ENCODE measurements at places on chromosomes 16 and 17.
A peak's percentile ranks its signal among the peaks of the same experiment; 100 is the strongest.

DNA sequence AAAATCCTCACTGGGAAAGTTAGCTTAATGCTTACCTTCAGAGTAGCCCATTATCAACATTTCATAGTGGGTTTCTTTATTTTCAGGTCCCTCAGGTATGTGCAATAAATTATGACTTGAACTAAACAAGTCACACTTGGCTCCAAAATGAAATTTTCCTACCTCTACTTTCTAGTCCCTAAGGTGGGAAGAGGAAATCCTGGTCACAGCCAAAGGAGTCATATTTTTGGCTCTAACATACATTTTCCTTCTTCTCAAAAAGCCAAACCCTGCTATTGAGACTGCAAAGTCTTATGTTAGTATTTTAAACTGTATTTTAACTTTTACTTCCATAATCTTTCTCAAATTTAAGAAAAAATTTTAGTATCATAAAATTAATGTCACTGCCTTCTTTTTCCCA is 128.9 kb downstream of the BRIP1 start:
- no peak for DNase-seq

- no peak for DNase-seq
Observed at GRCh38 chr17:2871205-2871604, 75.0 kb downstream of the RAP1GAP2 start.

DNA sequence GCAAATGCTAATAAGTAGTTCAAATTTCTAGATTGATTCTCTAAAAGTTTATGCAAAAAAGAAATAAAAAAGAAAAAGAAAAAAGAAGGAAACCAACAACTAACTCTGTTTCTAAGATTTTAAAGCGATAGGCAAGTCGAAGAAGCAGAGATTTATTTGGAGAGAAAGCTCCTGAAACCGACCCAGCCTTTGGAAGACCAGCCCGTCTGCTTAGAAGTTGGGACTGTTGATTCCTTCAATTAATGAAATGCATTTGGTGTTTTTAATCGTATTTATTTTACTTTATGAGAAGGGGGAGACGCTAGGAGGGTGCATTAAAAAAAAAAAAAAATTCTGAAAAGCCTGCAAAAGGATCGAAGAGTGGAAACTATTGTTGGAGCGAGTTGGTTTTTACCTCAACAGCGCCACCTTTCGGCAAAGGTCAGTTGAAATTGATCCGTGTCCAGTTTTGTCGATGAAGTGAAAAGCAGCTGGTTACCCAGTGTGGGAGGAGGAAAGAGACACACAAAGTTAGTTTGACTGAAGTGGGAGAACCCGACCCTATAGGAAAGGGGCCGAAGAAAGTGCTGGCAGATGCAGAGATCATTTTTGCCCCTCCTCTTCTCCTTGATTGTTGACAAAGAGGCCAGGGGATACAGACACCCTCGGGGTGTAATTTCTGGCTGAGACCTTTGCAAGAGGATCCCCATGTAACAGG is 1.5 kb upstream of the MAF start:
- peak; percentile 77 for DNase-seq

GRCh38 chr17:50352072-50352692 is 6.3 kb downstream of the XYLT2 start:
- DNase-seq = no peak

- DNase-seq = no peak
Observed at GRCh38 chr17:45313996-45314740, 2.7 kb downstream of the MAP3K14 start.

- peak; percentile 41 for DNase-seq
Observed at GRCh38 chr16:81480606-81481206, 36.1 kb downstream of the CMIP start.

GRCh38 chr16:4309102-4309832 is 6.6 kb upstream of the GLIS2 start:
- no peak for DNase-seq

DNA sequence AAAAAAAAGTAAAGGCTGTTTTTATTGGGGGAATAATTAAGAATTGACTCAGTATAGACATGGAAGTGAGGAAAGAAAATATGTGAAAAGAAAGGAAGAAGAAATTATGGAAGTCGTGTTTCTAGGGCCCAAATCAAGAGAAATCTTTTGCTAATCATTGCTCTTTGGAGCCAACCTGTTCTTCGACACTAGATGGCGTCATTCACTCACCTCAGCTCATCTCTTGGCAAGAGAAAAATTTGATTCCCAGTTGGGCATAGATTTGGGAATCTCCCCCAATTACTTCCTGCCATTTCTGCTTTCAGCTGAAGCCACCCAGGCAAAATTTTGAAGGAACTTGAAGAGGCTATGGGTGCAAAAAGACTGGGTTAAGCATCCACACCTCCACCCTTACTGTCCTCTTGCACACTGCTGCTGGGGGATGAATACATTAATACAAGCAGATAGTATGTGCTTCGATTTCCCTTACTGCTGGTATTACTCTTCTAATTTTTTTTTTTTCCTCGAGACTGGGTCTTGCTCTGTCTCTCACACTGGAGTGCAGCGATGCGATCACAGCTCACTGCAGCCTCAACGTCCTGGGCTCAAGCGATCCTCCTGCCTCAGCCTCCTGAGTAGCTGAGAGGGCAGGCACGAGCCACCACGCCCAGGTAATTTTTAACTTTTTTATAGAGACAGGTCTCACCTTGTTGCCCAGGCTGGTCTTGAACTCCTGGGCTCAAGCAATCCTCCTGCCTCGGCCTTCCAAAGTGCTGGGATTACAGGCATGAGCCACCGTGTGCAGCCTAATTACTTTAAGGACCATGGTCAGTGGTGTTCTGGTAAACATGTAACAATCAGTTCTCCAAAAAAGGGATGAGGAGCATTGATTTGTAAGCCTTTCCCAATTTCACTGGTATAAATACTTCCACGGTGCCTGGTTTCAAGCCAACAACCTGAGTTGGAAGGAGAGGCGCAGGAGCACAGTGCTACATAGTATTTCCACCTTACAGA is 13.5 kb downstream of the PSMD7 start:
- DNase-seq = peak; percentile 52

GRCh38 chr17:30520882-30521281 is 43.7 kb downstream of the GOSR1 start:
- no peak for DNase-seq

DNA sequence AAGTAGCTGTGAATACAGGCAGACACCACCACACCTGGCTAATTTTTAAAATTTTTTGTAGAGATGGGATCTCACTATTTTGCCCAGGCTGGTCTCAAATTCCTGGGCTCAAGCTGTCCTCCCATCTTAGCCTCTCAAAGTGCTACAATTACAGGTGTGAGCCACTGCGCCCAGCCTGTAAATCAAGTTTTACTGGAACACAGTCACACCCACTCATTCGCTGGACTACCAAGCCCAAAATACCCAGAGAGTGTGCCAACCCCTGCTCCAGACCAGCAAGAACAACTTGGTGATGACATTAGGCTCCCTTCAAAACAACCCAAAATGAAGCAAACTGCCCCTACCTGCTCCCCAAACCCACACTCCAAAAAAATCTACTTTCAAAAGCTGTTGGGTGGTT is 36.0 kb downstream of the TVP23A start:
- DNase-seq = no peak

GRCh38 chr17:72264682-72265405 is 144.0 kb downstream of the SOX9 start:
- DNase-seq = no peak

GRCh38 chr17:58189436-58190146 is 2.9 kb upstream of the EPX start:
- no peak for DNase-seq

DNA sequence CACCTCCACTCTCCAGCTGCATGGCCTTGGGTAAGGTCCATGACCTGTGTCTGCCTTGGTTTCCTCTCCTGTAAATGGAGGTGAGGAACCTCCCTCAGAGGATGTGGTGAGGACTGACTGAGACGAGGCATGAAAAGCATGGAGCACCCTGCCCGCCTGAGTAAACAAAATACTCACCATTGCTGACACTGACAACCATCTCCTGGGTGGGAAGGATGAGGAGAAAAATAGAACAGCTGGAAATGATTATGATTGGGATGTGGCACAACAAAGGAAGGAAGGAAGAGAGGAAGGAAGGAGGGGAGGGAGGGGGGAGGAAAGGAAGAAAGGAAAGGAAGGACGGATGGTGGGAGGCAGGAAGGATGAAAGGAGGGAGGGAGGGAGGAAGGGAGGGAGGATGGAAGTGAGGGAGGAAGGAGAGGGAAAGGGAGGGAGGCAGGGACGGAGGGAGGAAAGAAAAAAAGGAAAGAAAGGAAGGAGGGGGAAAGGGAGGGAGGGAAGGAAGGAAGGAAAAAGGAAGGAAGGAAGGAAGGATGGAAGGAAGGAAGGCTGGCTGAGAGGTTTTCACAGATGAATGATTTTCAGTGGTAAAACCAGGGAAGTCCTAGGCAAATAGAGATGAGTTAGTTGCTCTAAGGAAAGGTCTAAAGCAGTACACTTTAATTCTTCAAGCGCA is 276.5 kb upstream of the XYLT1 start:
- DNase-seq = no peak

DNA sequence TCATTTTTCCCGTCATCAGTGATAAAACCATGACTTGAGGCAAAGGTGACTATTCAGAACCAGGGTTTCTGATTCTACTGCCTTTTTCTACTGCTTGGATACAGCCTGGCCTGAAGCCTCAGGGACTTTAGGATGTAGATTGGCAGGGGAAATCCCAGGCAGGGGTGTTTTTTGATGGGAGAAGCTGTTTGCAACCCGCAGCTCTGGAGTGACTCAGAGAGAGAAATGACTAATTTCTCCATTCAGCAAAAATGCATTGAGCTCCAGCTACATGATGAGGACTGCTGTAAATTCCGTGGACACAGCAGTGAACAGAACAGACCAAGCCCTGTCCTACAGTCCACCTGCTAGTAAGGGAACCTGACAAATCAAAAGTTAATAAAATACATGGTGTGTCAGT is 560.6 kb downstream of the CDH13 start:
- DNase-seq = no peak

DNA sequence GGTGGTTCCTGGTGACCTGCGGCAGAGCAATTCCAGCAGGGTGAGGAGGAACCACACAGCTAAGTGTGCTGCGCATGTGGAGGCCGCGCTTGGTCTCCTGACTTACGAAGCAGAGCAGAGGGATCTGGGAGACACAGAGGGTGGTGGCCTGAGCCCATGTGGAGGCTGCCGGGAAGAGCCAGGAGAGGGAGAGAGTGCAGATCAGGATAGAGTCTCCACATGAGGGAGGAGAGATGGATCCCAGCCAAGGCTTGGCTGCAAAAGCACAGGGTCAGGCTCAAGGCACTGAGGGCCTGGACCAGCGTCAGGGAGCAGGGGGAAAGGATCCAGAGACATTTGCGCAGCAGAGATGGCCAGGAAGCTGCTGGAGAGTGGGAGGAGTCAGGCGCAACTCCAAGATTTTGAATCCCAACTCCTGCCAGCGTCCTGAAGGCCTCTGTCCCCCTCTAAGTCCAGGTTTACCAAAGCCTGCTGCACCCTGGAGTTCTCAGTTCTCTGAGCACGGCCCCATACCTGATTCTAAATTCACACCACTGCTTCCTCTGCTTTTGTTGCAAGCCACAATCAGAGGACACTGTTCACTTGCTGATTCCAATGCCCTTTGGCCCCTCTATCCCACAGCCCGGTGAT is 11.3 kb upstream of the MLLT6 start:
- no peak for DNase-seq

- DNase-seq = peak; percentile 37
Observed at GRCh38 chr17:75454193-75454592, 2.2 kb upstream of the TMEM94 start.

Measured in GM20000 (cell line).